ENCODE measurements at places on chromosomes 16 and 17.
A peak's percentile ranks its signal among the peaks of the same experiment; 100 is the strongest.

DNA sequence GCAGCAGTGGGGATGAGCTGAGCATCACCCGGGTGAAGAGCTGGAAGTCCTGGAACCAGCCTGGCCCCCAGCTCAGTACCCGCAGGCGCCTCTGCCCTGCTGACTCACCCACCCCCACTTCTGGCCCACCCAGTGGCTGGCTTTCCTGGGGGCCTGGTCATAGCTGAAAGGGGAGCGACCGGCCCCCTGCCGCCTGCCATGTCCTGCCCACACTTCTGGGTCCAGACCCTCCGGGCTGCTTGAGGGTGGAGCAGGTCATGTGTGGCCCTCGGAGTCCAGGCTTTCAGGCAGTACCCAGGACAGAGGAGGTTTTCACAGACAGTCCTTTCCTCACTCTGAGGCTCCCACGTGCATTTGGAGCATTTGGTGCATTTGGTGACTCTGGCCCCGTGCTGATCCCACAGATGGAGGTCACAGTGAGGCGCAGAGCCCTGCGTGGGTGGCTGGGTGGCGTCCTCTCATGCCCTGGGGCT lies 7.1 kb upstream of the PIEZO1 start:
- no peak for DNase-seq

GRCh38 chr16:269061-269796 lies 6.5 kb downstream of the RGS11 start:
- no peak for DNase-seq

- DNase-seq: no peak
These were observed 22.2 kb downstream of the TEX2 start for GRCh38 chr17:64240741-64241347.

DNA sequence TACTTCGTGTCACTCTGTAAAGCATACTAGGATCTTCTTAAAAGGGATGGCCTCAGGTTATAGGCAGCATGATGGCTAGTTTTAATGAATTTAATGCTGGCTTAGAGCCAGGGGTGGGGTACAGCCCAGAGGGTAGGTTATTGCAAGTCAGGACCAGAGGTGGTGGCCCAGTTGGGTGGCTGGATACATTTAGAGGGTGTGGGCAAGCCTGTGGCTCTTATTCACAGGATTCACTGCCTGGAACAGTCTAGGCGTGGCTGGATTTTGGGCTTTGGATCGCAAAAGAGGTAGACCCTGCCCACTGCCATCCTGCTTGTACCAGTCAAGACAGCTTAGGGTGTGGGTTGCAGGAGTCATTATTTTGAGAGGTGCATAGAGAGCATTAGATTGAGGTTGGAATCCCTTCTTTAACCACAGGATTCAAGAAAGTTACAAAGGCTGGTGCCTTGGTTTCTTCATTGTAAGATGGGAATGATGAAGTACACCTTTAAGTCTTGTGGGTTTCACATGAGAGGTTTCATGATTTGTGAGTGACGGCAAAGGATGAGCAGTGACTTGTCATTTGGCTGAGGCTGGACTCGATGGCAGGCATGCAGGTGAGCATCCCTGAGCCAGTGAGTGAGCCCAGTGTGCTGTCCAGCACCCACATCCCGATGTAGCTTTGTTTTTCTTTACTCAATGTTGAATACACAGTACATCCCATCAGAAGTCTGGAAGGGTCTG lies 85.2 kb downstream of the KSR1 start:
- DNase-seq: no peak

DNA sequence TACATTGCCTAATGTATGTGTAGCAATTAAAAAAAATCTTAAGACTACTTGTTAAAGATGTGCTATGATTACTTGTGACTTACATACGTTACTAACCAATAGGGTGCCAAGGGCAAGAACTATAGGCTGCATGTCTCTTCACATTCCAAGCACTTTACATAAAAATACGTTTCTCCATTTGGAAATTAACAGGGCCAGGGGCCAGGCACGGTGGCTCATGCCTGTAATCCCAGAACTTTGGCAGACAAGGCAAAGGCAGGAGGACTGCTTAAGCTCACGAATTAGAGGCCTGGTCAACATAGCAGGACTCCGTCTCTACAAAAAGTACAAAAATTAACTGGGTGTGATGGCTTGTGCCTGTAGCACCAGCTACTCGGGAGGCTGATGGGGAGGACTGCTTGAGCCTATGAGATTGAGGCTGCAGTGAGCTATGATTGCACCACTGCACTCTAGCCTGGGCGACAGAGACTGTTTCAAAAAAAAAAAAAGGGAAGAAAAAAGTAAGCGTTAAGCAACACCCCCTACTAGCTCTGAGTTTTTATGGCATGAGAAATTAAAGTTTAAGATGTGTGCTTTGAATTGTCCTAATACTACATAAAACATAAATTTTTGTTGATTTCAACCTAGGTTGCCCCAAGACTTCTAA lies 12.3 kb downstream of the PSMD12 start:
- no peak for DNase-seq

DNA sequence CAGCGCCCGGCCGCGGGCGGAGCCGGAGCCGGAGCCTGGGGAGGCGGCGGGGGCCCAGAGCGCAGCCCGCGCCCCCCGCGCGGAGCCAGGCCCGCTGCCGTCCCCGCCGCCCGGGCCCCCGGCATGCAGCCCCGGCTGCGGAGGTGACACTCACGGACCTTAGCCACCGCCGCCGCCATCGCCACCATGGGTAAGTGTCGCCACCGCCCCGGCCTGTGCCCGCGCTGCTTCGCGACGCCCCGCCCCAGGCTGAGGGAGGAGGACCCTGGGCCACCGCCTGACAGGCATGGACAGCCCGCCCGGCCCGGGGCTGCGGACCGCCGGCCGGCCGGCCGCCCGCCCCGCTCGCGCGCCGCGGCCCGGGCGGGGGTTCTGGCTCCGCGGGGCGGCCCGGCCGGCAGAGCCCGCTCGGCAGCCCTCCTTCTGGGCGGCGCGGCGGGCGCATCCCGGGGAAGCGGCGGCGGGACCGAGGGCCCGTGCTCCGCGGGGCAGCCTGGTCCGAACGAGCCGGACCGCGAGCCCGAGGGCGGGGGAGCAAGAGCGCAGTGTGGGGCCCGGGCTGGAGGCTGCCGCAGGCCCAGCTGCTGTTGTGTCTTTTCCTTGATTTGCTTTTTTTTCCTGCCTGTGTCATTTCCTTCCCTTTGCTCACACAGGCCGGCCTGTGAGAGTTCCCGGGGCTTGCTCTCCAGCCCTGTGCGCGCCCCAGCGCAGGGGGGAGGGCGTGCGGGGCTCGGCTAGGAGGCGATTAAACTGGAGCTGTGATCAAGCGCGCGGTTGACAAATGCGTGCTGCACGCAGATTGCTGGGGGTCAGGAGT lies 565 bp downstream of the MAP3K3 start:
- DNase-seq: peak; percentile 44

- DNase-seq: no peak
These were observed 10.4 kb upstream of the ZNF652 start for GRCh38 chr17:49372425-49372824.

- no peak for DNase-seq
These were observed 7.5 kb upstream of the SMTNL2 start for GRCh38 chr17:4576729-4577322.

GRCh38 chr16:53541326-53541725 lies 38.3 kb upstream of the AKTIP start:
- no peak for DNase-seq
